ENCODE measurements at places on chromosomes 5 and 9. TPM values are rescaled to one million over a fixed set of nuclear protein-coding genes. Genes with fewer than 3 reads are reported as not detected.

The RAB14 gene
- total RNA-seq = 20.4 TPM

The C9orf50 gene
- not detected for total RNA-seq

The HSD17B4 gene
- total RNA-seq = 90.6 TPM

The SLCO6A1 gene
- total RNA-seq = not detected

The TNPO1 gene
- 205 TPM for total RNA-seq

The ZNF354C gene
- 1.7 TPM for total RNA-seq

The ARID3C gene
- total RNA-seq = not detected

All from HT1080 (cell line).